ENCODE measurements at places on chromosomes 2 and 18.

- no peak for DNase-seq
Observed at GRCh38 chr18:79615586-79615985, 64.0 kb upstream of the CTDP1 start.

DNA sequence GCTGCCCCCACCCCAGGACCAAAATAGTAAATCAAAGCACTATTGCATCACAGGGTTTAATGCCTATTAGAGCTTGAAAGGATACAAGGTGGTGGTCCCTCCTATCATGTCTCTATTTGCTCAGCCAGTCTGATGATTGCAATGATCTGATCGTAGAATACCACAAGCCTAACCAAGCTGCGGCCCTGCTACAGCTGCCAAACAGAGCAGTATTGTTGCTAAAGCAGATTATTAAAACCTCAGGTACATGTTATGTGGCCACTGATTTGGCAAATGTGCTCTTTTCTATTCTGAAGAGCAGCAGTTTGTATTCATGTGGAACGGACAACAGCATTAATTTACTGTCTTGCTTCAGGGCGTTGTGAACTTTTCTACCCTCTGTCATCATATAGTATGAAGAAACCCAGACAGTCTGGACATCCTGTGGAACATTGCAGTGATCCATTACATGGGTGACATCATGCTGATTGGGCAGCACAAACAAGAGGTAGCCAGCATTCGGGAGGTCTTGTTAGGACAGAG lies 8.4 kb upstream of the VAPA start:
- no peak for DNase-seq

GRCh38 chr2:104664672-104665071 lies 189.2 kb upstream of the POU3F3 start:
- no peak for DNase-seq

- DNase-seq: no peak
Observed at GRCh38 chr18:2964361-2965010, 48.5 kb downstream of the LPIN2 start.

DNA sequence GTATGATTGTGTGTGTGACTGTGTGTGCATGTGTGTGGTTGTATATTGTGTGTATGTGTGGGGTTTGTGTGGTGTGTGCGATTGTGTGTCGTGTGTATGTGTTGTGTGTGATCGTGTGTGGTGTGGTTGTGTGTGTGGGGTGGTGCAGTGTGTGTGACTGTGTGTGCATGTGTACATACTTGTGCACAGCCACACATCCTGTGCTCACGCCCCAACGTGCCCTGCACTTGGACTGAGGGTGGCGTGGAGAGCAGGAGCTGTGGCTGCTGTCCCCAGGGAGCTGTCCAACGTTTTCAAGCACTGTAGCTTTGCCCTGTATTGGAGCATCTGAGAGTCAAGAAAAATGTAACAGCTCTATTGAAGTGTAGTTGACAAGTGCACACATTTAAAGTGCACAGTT lies 243.2 kb upstream of the HDAC4 start:
- peak; percentile 46 for DNase-seq

- DNase-seq: no peak
Observed at GRCh38 chr2:204665207-204665606, 119.9 kb downstream of the PARD3B start.

GRCh38 chr18:24993628-24994027 lies 358.3 kb downstream of the ZNF521 start:
- no peak for DNase-seq

DNA sequence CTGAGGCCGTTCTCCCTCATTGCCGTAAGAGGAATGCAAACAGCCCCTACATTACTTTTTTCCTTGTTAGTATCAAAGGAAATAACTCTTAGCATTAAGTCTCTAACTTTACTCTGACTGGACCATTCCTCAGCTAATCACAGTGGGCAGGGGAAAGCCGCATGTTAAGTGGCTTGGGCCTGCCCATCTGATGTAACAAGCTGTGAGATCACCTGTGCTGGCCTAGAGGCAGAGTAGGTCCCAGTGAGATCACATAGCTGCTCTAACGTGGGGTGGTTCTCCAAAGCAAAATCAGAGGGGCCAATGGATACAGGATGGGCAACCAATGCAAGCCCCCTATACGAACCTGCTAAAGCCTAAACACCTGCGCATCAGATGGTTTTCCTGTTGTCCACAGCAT lies 5.9 kb upstream of the MOCOS start:
- DNase-seq: no peak

DNA sequence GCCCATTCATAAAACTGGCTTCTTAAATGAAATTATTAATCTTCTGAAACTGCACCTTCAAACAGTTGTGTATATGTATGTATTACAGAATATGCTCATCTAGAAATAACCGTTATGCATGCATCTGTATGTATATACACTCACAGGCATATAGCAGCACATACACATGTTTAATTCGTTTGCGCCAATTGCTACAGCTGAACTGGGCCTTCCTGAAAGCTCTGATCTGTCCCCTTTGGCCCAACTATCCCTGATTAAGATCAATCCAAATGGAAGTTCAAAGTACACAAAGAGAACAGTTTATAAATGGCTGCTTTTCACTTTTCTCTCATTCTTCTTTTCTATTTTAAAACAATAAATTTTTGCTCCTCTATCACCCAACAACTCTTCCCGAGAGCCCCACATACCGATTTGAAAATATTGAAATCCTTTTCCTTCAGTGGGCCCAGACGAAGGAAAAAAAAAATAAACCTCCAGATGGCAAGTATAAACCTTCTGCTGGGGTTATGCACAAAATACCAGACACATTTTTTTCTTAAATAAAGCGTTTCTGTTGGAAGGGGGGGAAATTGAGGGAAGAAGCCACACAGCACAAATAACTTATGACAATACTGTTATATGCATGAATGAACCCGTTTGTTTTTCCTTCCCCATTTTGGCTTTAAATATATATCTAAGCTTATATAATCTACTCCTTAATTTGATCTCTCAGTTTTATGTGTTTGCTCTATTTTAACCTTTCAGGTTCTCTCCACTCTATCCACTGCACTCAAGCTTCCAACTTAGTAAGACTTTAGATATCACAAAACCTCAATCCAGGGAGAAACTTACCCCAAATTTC lies 267.3 kb downstream of the TCF4 start:
- no peak for DNase-seq

- DNase-seq: no peak
Observed at GRCh38 chr2:201470821-201471731, 19.5 kb downstream of the STRADB start.

DNA sequence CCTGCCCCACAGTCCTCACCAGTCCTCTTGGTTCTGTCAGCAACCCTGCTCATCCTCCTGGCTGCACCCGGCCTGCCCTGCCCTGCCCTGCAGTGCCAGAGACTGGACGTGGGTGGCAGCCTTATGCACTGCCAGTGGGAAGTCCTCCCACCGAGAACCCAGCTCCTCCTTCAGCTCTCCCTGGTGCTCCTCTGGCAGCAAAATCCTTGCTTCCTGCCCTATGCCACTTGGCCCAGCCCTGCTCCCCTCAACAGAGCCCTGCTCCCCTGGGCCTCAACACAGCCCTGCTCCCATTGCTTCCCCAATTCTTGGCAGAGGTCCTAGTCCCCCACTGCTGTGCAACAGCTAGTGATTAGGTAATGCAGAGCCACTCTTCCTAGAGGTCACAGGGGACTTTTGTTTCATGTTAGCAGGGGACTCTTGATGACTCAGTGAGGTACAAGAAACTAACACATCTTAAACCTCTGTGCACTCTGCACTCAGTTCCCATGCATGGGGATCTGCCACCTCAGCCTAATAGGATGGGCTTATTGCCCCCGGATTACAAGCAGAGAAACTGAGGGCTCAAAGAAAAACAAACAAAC lies 58.0 kb upstream of the EDAR start:
- peak; percentile 7 for DNase-seq

GRCh38 chr2:133812826-133813617 lies 244.8 kb upstream of the NCKAP5 start:
- DNase-seq: no peak

DNA sequence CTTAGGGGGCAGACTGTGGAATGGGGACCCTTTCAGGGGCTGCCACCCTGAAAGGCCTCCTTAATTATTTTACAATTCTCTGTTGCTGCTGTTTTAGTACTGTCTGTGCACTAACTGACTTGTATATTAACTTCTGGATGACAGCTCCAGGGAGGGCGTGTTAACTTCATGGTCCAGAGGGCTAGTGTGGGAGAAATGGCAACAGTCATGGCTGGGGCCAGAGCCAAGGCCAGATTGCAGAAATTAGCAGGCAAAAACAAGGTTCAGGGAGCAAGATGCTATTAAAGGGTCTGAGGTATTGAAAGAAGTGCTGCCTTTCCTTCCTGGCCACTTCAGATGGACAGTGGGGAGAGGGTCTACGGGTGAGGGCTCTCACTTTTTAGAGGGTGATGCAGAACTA lies 9.1 kb downstream of the WIPF1 start:
- DNase-seq: no peak

- no peak for DNase-seq
Observed at GRCh38 chr18:58032233-58032632, 11.8 kb upstream of the NEDD4L start.

DNA sequence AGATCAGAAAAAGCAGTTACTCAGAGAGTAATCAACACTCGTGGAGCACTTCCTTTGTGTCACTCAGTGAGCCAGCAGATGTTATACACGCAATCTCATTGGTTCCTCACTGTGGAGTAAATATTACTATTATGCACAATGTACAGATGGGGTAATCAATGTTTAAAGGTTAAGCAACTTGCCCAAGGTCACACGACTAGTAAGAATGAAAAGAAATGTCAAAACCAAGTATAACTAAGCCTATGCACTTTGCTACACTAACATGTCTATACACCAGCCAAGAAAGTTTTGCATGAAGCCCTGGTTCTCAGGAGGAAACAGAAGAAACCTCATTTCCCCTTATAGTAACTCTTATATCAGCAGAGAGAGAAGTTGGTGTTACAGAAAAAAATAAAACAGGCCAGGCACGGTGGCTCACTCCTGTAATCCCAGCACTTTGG lies 5.4 kb downstream of the METTL21A start:
- DNase-seq: no peak

GRCh38 chr18:57890266-57890665 lies 87.2 kb upstream of the ATP8B1 start:
- no peak for DNase-seq

DNA sequence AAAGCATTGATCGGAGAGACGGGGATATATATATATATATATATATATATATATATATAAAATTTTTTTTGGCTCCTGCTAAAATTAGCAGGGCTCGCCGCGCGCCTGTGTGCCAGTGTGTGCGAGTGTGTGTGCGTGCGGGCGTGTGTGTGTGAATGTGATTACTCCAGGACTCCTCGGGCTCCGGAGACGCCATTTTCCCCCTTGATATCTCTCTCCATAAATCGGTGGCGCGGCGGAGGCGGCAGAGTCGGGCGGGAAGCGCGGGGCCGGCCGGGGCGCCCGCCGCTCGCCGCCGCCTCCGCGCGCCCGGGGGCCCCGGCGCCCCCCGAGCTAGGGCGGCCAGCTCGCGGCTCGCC lies 795 bp upstream of the SETBP1 start:
- DNase-seq: no peak

- DNase-seq: no peak
Observed at GRCh38 chr2:39732482-39732881, 46.6 kb downstream of the THUMPD2 start.
